ENCODE measurements at places on chromosomes 11 and 22.

GRCh38 chr11:131299598-131300438, 70.6 kb upstream of the NTM start:
- DNase-seq, result no peak

DNA sequence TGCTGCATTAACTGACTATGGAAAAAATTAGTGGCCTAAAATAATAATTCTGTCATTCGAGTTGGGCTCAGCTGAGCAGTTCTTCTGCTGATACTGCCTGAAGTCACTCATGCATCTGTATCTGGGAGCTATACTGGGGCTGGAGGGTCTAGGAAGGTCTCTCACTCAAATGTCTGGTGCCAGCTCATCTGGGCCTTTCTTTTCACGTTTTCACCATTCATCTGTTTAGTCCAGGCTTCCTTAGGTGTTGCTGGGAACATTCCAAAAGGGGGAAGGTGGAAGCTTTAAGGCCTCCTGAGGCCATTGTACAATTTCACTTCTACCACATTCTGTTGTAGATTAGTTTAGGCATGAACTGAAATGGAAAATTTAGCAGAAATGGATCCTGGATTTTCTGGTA, 28.0 kb downstream of the YAP1 start:
- DNase-seq, result no peak

- no peak for DNase-seq
Measured at GRCh38 chr11:116733969-116734508, 38.7 kb downstream of the BUD13 start.

GRCh38 chr11:126664643-126665042, 309.2 kb downstream of the ST3GAL4 start:
- no peak for DNase-seq

DNA sequence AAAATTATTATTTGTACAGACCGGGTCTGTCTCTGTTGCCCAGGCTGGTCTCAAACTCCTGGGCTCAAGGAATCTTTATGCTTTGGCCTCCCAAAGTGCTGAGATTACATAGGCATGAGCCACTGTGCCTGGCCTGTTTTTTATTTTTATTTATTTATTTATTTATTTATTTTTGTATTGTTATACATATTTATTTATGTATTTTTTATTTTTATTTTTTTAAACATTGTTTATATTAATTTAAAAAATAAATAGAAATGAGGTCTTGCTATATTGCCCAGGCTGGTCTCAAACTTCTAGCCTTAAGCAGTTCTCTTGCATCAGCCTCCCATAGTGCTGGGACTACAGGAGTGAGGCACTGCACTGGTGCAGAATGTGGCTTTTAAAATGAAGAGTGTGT, 47.0 kb downstream of the SWAP70 start:
- DNase-seq, result no peak

DNA sequence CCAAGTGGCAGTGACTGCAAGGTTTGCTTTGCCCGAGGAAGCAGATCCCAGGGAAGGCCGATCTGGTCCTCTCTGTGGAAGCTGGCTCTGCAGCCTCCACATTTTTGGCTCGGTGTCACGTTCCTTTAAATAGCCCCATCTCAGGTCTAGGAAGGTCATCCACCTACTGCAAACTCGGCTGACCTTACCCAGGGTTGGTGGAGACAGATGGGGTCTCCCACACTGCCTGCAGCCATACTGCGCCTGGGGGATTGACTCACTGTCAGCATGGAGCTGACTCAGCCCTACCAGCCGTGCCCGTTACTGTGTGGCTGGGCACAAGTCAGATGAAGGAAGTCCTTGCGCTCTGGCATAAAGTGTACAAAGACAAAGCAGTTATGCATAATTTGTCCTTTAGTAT, 16.9 kb downstream of the CDPF1 start:
- peak; percentile 55 for DNase-seq

- DNase-seq, result no peak
Measured at GRCh38 chr22:46845296-46846149, 83.1 kb downstream of the TBC1D22A start.

Data from glutamatergic neuron (in vitro differentiated cells).